T-helper 2 cell (primary cell): ENCODE measurements at places on chromosomes 16 and 17.

DNA sequence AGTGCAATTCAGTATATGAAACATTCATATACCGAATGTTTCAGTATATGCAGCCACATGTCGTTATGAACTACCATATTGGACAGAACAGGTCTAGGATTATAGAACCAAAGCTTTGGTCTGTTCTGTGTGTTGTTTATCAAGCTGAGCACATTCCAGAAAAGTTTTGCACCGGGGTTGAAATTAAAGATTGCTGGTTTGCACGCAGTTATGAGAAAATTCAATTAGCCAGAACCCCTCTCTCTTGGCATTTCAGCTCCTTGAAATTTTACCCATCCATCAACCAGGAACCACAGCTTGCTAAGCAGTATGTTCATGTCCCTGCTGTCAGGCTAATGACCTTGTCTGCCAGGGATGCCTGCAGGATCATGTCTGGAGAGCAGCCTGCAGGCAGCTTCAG, 9.5 kb downstream of the KRT32 start:
- no peak for DNase-seq

GRCh38 chr16:21973945-21974344, 20.8 kb downstream of the UQCRC2 start:
- no peak for DNase-seq

GRCh38 chr16:52557236-52557635, 10.3 kb upstream of the TOX3 start:
- no peak for DNase-seq

- no peak for DNase-seq
Observed at GRCh38 chr17:78180083-78180482, 6.8 kb downstream of the TK1 start.

- no peak for DNase-seq
Observed at GRCh38 chr17:72906306-72906705, 186.2 kb downstream of the SLC39A11 start.

DNA sequence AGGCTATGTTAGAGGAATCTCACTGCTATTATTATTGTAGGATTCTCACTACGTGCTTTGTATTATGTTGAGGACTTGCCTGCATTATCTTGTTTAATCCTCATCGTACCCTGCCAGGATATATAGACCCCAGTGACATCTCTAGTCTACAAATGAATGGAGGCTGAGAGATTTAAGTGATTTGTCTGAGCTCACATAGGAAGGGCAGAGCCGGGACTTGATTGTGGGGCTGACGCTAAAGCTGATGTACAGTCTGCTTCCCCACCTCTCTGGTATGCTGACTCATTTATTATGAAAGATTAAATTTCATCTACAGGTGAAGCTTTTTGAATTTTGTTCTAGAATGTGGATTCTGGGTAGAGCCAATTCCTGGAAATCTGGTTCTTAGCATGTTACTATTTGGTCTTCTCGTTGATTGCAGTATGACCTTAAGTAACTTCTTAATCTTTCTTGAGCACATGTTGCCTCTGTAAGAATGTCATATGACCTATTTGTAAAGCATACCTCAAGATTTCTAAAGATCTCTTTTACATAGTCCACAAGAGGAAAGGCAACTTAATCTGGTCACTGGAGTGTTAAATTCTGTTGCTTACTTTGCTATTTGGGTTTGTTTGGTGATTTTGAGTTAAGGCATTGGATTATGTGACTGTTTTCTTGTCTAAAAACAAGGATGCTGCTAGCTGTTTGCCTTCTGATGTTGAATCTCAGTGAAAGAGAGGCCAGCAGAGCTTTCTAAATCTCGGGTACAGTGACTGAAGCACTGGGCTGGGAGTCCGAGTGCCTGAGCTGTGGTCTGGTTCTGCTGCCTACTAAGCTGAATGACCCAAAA, 12.4 kb downstream of the METTL9 start:
- DNase-seq: no peak

- no peak for DNase-seq
Observed at GRCh38 chr17:43573579-43574321, 27.6 kb upstream of the ETV4 start.

DNA sequence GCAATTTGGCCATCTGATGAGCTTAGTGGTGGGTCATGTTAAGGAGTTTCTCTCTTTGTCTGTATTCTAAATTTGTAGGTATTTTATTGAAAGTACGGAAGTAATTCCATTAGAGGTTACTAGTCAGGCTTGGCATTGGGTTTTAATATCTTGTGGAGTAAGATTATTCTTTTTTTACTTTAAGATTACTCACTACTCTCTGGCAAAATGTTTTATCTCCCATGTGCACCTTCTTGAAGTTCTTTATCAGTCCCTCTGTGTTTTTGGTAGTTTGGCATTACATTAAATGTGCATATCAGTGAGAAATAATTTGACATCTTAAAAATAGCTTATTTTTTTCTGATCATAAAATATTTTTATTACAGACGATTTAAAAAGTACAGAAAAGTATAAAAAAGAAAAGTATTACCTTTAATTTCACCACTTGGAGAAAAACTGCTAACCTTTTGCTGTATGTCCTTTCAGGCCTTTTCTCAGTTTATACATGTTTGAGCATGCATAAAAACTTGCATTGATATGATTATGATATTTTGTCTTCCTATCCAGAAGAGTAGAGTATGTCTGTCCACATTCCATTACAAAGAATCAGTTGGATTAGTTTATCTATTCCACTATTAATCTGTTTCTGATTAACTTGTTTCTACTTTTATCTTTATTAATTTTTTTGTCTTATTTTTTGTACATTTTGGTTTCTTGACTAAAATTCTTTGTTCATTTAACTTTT, 198.3 kb downstream of the SPECC1 start:
- no peak for DNase-seq

GRCh38 chr16:4663465-4663776, 29.9 kb upstream of the NUDT16L1 start:
- no peak for DNase-seq

DNA sequence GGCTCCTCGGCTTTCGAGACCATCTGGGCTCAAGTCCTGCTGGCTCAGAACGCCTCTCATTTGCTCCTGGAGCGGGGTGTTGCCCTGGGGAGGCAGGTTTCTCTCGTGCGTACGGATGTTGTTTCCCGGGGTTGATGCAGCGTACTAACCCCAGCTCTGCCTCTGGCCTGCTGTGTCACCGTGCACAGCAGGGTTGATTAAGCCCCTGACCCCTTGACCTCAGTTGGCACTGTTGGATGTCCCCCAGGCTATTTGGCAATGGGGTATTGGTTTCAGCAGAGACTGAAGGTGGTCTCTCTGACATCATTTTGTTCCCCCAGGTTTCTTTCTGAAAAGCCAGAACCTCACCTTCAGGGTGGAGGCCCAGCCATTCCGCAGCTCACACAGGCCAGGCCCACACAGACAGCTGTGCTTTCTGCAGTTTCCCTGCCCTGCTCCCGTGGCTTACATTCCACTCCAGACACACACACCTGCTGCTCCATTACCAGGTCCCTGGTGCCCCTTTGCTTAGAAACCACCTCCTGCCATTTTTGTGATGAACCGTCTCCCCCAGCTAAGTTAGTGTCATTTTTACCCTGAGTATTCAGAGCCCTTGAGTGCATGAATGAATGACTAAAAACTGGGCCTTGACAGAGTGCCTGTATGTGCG, 233.5 kb downstream of the CCDC182 start:
- no peak for DNase-seq

- DNase-seq: no peak
Observed at GRCh38 chr17:41996855-41997164, 20.4 kb downstream of the DNAJC7 start.

DNA sequence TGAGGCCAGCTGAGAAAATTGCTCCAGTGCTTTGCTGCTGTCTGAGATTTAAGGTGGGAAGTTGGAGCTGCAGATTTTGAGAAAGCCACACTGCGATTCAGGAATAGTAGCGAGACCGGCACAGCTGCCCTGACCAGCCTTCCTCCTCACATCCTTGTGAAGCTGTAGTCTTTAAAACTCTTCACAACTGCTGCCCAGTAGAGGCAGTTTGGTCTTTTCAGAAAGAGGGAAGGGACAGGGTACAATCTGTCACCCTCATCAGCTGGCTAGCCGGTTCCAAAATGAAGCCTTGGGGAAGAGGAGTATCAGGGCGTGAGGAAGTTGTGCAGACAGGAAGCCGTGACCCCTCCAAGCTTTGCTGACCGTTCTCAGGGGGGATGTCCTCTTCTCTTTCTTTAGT, 195.3 kb downstream of the MSI2 start:
- DNase-seq: no peak

DNA sequence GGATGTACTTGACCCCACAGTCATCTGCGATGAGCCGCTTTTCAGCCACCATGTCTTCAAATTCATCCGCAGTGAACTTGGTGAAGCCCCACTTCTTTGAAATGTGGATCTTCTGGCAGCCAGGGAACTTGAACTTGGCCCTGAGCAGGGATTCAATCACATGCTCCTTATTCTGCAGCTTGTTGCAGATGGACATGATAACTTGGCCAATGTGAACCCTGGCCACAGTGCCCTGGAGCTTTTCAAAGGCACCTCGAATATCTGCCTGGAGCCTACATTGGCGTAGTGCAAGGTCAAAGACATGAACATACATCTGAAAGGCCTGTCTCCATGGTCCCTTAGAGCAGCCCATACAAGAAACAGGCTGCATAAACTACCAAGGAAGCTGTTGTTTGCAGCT, 1.8 kb upstream of the TENT4B start:
- no peak for DNase-seq

- DNase-seq: no peak
Observed at GRCh38 chr16:30011714-30012504, 1.1 kb upstream of the DOC2A start.

DNA sequence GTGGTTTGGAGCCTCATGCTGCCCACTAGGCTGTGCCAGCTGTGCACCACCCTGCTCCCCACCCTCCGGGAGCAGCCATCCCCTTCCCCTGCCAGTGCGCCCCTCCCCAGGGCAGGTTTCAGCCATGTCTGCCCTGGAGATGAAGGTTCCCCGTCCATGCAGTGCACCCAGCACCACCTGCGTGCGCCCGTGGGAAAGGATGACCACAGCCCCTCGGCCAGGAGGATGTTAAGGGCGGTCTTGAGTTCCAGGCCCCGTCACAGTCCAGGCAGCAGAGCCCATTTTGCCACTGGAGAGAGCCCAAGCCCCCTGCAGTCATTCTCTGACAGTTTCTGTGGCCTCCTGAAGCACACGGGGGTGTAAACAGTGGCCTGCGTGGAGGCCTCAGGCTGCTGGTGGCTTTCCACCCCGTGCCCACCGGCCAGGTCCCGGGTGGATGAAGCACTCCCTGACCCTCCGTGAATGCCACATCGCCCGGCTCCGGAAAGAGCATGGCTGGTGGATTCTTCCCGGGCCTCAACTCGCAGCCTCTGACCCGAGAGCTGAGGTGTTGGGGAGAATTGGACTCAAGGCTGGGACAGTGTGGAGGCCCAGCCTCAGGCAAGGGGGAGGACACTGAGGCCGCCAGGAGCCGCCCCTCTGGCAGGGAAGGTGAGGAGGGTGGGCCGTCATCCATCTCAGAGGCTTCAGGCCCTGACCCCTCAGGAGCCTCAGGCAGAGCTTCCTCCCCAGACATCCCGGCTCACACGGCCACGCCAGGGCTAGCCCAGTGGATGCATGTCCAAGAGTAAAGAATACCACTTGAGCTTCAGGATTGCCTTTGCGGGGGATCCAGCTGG, 69.7 kb upstream of the CHMP6 start:
- DNase-seq: no peak

- peak; percentile 99 for DNase-seq
Observed at GRCh38 chr16:27235055-27235937, 32.0 kb downstream of the KDM8 start.

DNA sequence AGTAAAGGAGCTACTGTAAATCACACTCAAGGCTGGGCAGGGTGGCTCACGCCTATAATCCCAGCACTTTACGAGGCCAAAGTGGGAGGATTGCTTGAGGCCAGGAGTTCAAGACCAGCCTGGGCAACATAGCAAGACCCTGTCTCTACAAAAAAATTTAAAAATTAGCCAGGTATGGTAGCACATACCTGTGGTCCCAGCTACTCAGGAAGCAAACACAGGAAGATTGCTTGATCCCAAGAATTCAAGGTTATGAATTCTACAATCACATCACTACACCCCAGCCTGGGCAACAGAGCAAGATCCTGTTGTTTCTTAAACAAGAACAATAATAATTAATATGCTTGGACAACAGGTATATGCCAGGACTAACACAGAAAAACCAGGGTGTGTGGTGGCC, 13.2 kb downstream of the RHBDL3 start:
- no peak for DNase-seq

DNA sequence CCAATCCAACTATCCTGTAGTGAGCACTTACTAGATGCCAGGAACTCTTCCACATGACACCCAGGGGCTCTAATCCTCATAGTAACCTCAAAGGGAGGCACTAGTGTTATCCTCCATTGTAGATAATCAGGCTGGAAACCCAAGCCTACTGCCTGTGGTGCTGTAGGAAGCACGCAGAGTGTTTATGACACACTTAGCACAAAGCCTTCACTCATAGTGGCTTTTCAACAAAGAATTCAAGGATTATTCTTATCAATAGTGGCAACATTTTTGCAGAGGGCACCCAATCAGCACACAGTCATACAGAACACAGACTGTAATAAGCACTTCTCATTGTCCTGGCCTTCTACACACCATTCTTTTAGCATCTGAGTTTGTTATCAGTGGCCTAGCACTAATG, 18.5 kb upstream of the SOX9 start:
- no peak for DNase-seq

GRCh38 chr17:16398270-16399267, 16.8 kb upstream of the TRPV2 start:
- no peak for DNase-seq

DNA sequence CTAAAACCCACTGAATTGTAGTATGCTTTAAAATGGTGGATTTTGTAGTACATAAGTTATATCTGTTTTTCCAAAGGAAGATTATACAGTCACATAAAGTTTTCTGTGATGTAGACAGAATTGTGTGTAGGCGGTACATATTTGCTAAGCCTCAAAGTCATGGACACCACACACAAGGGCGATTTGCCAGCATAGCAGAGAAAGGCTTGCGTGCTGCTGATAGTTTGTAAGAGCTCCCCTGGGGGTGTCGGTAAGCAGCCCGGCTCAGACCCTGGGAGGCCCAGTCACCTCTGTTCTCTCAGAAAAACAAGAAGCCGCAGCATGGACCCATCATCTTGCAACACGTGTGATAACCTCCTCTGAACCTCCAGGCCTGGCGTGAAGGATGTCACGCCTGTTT, 38.3 kb upstream of the AKTIP start:
- no peak for DNase-seq

- no peak for DNase-seq
Observed at GRCh38 chr17:64040206-64040605, 19.8 kb upstream of the ICAM2 start.

GRCh38 chr17:17987901-17988300, 15.2 kb downstream of the DRC3 start:
- no peak for DNase-seq

- DNase-seq: no peak
Observed at GRCh38 chr16:84416407-84417321, 48.3 kb downstream of the ATP2C2 start.
